ENCODE measurements at places on chromosomes 12 and 14.
A peak's percentile ranks its signal among the peaks of the same experiment; 100 is the strongest.

DNA sequence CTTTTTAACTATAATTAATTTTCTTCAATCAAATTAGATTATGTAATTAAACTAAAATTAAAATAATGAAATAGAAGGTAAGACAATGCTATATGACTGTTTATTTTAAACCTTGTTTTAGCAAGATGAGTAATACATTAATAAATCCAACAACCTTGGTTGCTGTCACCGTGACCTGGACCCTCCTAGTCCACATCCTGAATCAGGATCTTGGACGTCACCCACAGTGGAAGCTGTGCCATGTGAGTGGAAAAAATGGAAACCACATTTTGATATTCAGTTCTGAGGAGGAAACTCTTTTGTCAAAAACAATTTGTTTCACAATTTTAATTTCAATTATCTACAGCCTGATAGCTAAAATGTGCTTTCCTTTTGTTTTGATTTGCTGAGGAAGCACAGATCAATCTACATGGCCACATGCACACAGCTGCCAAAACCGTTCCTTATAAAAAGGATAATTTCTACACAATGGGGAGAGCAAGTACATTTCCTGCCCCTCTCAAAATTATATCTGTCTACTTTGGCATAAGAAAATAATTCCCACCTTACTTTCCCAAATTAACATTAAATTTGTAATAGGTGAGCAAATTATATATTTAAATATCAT lies 255.5 kb downstream of the RASSF9 start:
- no peak for DNase-seq

- DNase-seq, result no peak
Observed at GRCh38 chr12:41333974-41334373, 145.9 kb downstream of the PDZRN4 start.

DNA sequence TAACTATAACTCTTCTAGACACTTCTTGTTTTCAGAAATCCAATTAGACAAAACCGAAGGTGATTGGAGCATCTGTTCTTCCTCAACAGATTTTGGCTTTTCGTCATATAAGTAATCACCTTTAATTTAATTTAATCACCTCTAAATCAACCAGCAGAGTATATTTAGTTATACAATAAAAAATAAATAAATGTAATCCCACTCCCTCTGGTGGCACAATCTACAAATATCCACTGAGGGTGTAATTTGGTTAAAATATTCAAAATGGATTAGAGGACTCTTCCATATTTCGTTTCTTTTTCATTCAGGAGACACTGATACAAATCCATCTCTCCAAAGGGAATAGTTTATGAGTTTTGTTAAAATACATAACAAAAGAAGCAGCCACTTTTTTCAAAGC lies 18.3 kb upstream of the SLC35F4 start:
- DNase-seq, result no peak

DNA sequence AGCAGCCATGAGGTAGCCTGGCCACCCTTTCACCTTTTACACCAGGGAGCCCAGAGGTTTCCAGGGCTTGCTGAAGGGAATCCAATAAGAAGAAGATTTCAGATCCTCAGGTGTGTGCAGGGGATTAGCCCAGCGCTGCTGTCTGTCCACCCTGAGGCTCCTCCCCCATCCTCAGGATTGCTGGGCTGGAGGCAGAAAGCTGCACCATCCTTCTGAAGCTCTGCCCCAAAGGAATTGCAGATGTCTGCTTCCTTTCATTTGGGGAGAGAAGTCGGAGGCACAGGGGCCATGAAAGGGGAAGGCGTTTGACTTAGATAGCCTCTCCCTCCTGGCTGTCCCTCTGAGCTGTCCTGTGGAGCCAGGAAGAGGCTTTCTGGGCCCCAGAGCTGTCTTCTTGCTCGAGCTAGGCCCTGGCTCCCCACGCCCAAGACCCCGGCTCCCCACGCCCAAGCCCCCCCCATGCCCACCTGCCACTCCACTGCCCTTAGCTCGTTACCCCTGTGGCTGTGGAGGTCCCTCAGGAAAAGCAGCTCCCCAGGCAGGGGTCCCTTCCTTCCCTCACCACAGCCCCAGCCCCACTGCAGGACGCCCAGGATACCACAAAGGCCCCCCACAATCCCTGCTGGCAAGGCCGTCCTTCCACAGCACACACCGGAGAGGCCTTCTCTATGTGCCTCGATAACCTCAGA lies 359.0 kb downstream of the CACNA1C start:
- no peak for DNase-seq

DNA sequence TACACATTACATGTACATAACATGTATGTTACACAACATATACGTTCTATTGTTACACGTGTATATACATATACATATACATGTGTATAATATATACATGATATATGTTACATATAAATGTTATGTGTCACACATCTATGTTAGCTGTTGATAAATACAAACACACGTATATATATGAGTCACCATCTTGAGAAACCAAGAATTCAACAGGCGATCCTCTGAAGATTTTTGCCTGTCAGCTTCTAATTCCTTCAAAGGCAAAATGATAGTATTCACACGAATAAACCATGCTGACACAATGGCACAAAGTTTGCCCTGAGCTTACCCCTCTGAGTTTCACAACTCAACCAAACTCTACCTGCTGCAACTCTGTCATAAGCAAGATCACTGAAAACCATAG lies 30.2 kb upstream of the TESC start:
- no peak for DNase-seq

DNA sequence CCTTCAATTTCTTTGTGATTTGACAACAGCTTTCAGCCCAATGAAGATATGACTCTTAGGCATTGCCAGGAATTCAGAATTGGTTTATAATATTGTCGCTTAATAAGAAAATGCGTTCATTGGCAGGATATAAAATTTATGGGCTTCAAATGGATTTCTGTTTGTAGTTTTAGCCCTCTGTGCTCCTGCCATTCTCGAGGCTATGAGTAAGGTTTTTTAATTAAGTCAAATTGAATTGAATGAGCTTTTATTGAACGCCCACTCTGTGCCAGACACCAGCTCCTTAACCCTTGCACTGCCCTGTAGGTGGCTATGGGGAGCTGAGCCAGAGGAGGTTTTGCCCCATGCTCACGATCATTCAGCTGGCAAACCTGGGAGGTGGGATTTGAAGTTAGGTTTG lies 115.1 kb downstream of the SLC25A47 start:
- DNase-seq, result no peak

GRCh38 chr14:78005325-78005724 lies 164.8 kb upstream of the NRXN3 start:
- peak; percentile 14 for DNase-seq

DNA sequence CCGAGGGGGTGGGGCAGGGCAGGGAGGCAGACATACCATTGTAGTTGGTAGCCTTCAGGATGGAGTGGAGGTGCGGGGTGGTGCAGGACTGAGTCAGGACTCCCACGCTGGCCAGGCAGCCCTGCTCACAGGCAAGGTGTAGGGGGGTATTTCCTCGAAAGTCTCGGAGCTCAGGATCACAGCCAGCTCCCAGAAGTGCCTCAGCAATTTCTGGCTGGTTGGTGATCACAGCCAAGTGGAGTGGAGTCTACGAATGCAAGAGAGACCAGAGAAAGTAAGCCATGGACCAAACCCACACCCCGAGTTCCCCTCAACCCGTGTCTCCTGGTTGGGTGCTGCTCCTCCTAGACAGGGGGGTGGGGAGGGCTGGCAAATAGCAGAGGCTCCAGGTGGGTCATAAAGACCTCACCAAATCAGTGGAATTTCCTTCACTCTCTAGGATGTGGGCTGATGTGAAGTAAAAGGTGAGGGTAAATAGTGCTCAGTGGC lies 1.4 kb downstream of the NFKBIA start:
- no peak for DNase-seq

GRCh38 chr12:66279123-66279712 lies 23.1 kb upstream of the HELB start:
- DNase-seq, result no peak

DNA sequence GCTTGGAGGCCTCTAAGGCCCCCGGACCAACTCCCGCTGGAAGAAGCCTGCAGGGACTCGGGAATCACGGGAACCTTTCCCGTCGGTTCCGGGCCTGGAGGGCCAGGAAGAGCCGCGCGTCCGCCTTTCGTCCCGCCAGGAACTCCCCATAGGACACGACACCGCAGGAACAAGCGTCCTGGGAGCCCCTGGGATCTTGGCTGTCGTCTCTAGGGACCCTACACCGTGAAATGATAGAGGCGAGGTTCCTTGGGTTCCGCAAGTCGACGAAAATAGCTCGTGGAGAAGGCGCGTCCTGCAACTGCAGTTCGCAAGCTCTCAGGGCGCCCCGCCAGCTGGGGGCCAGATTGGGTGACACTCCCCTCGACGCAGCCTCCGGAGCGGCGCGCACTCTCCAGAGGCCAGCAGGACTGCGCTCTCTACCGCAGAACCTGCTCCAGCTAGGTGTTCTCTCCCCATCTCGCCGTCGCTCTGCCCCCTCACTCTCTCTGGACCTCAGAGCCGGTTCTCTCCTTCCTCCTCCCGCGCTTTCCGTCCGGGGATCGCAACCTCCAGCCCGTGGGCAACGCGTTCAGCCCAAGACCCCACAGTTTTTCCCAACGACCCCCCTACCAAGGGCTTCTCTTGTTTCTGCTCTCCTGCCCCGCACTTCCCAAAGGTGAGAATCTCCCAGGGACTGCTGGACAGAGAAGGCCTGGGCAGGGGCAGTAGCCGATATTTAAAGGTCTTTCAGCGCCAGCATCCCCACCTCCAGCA lies 776 bp downstream of the BMP4 start:
- no peak for DNase-seq

GRCh38 chr12:53232646-53233461 lies 845 bp upstream of the RARG start:
- no peak for DNase-seq

DNA sequence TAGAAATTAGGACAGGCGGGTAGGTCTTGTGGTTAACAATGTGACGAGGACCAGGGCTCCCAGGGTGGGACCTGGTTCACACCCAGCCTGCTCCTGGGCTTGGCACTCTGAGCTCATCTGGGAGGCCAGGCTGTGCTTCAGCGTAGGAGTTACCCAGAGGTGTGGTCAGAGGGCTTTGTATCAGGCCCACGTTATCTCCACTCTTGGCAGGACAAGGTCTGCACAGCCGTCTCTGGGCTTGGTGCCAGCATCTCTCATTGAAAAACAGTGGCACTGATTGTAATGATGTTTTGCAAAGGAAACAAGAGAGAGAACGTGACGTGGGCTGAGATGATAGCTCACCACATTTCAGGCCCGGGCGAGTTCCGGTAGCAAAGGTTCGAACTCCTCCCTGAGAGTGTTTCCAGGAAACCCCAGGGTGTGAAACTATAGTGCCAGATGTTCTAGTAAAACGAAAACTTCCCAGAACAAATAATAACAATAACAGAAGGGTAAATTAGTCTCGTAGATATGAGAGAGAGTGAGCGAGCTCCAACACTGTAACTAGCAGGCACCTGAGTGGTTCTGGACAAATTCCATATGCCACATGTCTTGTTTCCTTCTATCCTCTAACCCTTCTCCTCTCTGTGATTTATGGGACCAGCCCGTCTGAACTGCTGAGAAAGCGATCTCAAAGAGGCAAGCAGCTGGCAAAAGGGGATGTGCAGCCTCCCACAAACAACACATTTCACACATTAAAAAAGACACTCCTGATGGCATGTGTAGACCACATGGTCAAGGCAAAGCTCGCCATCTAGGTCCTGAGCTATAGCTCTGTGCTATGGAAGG lies 227.3 kb downstream of the KTN1 start:
- DNase-seq, result no peak

- DNase-seq, result no peak
Observed at GRCh38 chr14:49508124-49508523, 78.1 kb downstream of the RPS29 start.

DNA sequence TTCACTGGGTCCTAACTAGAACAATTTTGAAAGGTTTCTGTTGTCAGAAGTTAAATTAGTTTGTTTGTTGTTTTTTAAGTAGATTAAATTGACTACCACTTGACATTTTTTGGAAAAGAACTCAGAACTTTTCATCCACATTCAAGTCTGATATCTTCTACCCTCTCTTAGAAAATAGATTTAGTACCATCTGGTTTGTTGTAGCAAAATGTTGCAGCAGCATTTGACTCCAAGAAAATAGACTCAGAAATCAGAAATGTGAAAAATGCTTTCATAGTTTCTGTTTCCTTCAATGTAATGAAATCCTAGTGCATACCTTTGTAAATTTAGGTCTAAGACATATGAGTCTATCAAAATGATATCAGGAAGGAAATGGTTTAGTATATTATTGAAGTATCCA lies 256.3 kb upstream of the CLEC14A start:
- no peak for DNase-seq

DNA sequence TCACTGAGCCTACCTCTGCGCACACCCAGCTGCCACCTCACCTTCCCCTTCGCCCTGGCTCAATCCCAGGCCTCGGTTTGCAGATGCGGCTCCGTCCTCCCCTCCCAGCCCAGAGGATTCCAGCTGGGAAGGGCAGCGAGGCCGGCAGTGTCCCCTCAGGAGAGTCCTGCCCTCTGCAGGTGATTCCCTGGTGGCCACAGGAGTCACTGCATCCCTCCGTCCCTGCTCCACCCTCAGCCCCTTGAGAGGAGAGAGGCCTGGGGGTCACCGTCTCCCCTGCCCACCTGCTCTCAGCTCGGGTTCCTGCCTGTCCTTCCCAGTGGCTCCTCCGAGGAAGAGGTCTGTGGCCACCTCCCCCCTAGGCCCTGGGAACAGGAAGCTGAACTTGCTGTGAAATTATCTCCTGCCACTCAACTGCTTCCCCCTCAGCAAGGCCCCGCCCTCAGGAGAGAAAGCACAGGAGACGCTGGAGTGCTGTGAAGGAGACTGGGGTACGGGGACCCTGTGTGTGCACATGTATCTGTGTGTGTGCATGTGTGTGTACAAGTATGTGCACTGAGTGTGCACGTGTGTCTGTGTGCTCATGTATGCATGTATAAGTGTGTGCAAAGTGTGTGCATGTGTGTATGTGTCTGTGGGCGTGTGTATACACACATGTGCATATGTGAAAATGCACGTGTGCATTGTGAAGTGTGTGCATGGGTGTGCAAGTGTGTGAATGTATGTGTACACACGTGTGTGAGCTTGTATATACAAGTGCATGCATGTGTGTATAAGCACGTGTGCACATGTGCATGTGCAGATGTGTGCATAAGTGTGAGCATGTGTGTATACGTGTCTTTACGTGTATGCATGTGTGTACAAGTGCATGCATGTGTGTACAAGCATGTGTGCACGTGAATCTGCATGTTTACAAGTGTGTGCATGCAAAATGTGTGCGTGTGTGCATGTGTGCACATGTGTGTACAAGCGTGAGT lies 13.2 kb upstream of the GALNT9 start:
- peak; percentile 86 for DNase-seq

GRCh38 chr14:32050878-32051277 lies 26.2 kb upstream of the ARHGAP5 start:
- DNase-seq, result no peak

GRCh38 chr14:76264384-76264783 lies 111.6 kb upstream of the ESRRB start:
- no peak for DNase-seq

- DNase-seq, result no peak
Observed at GRCh38 chr12:123227581-123228258, 5.2 kb downstream of the MPHOSPH9 start.

GRCh38 chr14:64762044-64763034 lies 58.1 kb downstream of the PLEKHG3 start:
- no peak for DNase-seq
